CD8-positive, alpha-beta T cell (primary cell): ENCODE measurements at places on chromosomes 1 and 21.
A peak's percentile ranks its signal among the peaks of the same experiment; 100 is the strongest.

DNA sequence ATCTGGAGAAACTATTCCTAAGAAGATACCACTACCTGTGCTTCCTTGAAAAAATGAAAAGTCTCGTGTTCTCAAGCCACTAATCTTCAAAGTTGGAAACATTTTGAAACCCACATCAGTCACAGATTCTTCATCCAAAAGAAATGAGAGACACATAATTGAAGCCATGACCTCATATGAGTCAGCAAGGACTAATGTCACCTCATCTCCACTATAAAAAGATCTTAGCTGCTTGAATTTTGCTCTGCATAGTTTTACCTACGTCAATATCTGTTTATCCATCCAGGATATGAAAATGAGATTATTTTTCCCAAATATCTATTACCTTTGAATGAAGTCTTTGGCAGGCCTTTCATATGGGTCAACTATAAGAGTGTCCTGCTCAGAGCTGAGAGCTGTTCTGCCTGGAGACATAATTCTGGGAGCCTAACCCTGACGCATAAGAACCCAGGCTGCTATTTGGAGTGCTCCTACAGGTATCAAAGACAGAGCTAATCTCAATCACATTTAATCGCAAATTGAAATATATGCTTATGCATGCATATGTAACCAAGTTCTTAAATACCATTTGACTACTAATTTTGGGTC lies 312.5 kb upstream of the PKN2 start:
- DNase-seq, result no peak

- no peak for DNase-seq
Observed at GRCh38 chr1:228925691-228926090, 190.4 kb downstream of the RHOU start.

DNA sequence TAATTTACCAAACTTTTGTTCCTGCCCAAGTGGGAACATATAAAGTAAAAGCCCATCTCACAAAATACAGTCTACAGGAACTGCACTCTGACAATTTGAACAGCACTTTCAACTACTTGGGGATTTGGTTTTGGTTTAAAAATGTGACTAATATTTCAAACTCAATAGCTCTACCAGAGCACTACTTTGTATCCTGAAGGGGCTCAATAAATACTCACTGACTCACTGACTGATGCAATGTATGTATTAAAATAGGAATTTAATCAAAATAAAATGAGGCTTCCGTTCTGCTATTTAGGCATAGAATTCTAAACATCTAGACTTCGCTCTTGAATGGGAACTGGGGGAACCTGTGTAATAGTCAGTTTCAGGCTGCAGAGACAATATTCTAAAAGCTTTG lies 21.9 kb downstream of the EFCAB14 start:
- DNase-seq, result no peak

DNA sequence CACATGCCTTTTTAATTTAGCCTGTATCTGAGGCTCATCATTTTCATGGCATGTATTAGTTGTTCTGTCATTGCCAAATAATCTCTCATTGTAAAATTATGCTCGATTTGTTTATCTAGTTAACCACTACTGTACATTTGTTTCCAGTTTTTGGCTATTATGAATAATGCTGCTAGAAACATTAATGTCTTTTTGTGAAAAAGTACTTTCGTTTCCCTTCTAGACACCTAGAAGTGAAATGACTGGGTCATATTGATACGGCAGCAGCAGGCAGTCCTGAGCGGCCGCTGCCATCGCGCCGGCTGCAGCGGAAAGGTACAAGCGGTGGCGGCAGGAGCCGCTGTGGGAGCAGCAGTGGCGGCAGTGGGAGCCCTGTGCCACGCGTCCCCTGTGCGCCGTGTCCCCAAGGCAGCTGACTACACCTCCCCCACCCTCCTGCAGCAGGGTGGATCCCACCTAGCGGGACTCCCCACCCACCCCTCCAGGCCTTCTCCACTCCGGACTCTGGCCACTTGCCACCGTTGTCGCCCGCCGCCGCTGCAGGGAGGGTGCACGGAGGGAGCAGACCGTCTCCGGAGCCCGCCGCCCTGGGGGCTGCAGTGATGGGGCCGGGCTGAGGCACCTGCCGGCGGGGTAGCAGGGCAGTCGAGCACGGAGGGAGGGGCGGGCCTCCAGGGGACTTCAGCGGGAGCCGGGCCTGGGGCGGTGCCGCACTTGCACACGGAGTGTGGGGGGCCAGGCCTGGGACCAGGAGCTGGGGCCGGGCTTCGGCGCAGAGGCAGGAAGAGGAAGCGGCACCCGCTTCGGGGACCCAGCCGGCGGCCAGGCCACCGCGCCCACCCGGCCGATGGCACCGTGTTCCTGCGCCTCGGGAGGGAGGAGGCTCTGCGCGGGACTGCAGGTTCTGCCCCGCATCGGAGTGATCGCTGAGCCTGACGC lies 66.8 kb upstream of the RGS7 start:
- no peak for DNase-seq

DNA sequence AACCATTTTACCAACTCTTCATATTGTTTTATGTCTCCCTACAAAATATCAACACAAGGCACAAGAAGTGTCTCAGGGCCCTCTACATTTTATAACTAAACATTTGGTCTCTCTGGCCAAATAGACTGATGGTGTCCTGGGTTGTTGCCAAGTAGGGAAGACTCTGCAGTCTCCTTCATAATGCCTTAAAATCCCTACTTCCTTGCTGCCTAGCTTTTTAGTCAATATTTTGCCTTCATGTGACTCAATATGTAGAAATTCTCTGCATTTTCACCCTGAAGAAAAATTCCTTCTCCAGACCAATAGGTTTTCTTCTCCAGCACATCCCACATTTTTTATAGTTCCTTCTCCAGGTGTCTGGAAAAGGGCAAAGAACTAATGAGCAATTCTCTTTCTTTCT lies 72.6 kb upstream of the IPO9 start:
- DNase-seq, result no peak

GRCh38 chr1:165905853-165906252 lies 78.4 kb downstream of the UCK2 start:
- DNase-seq, result no peak

GRCh38 chr1:26542771-26543451 lies 13.3 kb downstream of the RPS6KA1 start:
- no peak for DNase-seq

GRCh38 chr21:16205527-16205926 lies 475.7 kb downstream of the USP25 start:
- DNase-seq, result no peak

- no peak for DNase-seq
Observed at GRCh38 chr1:156401041-156401574, 32.1 kb downstream of the RHBG start.

DNA sequence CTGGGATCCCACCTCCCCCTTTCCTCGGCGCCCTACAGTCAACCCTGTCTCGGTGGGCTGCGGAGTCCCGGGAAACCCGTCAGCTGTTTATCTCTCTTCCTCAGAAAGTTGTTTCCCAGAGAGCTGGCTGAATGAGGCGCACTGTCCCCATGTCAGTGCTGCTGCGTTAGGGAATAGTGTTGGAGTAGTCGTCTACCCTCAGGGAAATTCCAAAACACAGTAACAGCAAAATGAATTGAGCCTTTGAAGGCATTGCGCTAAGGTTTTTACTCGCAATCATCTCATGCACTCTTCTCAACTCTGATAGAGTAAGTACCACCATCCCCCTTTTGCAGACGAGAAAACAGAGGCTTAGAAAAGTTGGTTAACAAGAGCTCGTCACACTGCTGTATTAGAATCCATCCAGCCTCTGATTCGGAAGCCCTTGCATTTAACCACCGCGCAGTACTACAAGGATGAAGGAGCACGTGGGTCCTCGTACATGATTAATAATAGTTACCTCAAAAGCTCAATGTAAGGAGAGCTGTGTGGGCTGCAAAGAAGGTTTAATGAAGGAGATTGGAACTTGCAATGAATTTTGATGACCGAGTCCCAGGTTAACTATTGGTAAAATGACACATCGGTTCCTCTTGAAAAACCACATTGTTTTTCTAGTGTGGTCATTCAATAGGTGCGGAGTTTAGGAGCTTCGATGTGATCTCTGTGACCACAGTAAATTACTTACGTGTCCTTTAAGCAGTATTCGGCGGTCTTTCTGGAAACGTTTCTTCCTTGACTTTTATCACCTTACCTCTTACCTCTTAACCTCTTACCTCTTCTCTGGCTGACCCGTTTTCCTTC lies 788 bp upstream of the EDEM3 start:
- peak; percentile 11 for DNase-seq

- DNase-seq, result no peak
Observed at GRCh38 chr1:42219627-42220026, 55.1 kb upstream of the GUCA2A start.

DNA sequence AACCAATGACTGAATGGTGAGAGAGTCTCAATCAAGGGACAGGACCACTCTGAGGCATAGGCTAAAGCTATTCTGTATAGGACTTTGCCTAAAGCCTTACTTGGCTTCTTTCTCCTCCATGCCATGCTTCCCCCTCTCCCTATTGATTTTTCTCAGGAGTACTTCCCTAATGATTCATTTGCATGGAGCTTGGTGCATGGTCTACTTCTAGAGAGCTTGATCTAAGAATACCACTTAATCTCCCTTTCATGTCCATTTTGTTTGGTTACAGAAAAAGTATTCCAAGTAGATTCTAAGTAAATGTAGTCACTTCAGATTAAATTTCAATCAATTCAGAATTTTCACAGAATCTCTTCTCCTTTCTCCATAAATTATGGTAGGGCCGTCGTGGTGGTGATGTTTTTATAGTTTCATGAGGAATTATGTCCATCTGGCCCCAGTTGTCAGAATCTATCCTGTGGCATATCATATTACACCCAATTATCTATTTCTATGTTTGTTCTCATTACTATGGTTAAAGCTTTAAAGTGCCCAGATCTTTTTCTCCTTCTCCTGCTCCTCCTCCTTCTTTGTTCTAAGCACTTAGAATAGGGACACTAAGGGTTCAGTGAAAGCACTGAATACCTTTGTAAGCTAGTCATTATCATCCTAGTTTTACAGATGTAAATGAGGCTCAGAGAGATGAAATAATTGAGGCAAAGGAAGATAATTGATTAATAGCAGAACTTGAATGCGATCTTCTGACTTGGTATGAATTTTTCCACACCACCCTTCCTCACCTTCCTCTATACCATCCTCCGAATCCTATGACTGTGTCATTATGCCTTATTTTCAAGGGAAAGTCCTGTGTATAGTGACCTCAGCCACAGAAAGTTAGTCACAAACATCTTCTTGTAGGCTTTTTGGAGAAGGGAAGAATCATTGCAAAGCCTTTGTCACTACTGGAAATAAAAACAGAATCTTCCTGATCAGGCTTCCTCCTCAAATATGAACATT lies 85.6 kb upstream of the ZRANB2 start:
- DNase-seq, result no peak

DNA sequence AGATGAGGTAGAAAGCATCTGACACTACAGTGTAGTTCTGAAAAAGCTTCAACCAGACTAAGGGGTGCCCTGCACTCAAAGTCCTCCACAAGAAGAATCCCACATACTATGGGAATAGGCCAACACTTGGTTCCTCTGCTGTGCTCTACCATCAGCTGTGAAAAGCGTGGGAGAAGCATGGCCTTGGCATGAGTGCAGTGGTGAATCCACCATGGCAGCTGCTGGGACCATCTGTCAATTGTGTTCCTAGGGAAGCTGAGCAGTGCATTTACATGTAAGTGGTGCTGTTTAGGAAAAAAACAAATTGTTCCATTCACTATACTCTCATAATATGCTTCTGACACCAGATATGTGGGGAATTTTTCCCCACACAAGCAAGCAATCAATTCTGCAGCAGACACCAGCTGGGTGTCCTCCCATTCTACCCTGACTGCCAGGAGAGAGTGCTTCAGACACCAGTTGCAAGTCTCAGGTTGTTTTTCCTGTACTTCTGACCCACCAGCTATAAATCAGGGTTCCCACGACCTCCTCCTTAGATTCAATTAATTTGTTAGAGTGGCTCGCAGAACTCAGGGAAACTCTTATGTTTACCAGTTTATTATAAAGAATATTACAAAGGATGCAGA lies 230.8 kb upstream of the CHRM3 start:
- no peak for DNase-seq

- no peak for DNase-seq
Observed at GRCh38 chr1:27301582-27302199, 20.3 kb upstream of the TMEM222 start.

DNA sequence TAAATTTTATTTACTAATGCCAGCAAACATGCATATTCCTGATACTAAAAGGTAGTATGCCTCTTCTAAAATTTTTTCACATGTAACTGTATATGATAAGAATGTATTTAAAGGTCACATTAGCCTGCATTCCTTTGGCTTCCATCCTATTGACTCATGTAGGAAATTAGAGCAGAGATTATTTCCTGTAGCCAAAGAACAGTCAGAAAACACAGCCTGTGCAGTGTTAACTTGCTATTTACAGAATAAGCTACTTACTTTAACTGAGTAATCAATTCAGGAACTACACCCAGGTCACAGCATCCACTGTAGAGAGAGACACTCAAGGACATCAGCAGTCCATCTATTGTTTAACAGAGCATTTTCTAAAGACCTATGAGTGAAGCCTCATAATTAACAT lies 154.5 kb upstream of the ADGRL4 start:
- no peak for DNase-seq

GRCh38 chr21:30463713-30464112 lies 16.5 kb downstream of the KRTAP19-1 start:
- DNase-seq, result no peak

- no peak for DNase-seq
Observed at GRCh38 chr1:37128091-37128490, 93.8 kb upstream of the GRIK3 start.

DNA sequence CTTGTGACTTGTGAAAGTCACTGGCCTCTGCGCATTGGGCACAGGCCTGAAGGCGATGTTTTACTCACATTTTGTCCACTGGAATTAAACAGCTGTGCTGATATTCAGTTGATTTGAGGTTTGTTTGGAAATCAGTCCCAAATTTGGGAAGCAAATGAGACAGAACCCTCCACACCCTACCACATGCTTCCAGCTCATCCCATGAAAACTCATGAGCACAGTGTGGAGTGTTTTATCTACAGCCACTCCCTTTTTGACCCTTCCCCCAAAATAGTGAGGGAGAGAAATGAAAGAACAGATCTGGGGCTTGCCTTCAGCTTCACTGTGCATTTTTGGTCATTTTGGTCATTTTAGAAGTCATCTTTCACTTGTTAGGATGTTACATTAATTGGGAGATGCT lies 101.3 kb downstream of the CAMTA1 start:
- no peak for DNase-seq

DNA sequence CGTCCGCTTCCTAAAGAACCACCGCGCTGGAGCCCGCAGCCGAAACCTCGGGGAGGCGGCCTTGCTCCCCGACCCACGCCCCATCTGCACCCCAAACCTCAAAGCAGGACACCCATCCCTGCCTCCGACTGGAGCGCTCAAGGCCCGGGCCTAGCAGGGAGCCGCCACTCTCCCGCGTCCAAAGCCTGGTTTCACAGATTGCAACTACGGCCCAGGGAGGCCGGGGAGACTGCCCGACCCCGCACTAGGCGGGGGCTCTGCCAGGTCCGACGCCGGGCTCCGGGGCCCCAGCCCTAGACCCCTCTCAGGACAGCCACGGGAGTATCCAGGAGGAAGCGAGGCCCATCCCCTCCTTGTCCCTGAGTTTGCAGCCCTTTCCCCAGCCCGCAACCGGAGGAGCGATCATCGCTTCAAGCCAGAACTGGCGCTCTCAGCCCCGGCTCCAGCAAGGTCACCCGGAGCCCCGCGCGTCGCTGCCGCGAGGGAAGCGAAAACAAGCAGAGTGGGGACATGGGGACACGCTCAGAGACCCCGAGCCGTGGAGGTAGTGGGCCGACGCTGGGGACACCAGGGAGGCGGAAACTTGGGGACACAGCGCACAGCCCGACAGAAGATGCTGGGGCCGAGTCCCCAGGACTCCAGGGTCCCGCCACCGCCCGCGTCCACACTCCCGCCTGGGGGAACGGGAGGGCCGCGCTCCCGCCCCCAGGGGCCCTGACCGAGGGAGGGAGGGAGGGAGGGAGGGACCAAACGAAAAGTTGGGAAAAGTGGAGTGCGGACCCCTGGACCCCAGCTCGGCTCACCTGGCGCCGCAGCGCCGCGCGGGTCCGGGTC lies 433 bp downstream of the TMEM200B start:
- DNase-seq, result peak; percentile 51
